ENCODE measurements at places on chromosomes 11 and 22.
A peak's percentile ranks its signal among the peaks of the same experiment; 100 is the strongest.

- DNase-seq = peak; percentile 7
Observed at GRCh38 chr11:77821349-77821851, 456 bp downstream of the AAMDC start.

DNA sequence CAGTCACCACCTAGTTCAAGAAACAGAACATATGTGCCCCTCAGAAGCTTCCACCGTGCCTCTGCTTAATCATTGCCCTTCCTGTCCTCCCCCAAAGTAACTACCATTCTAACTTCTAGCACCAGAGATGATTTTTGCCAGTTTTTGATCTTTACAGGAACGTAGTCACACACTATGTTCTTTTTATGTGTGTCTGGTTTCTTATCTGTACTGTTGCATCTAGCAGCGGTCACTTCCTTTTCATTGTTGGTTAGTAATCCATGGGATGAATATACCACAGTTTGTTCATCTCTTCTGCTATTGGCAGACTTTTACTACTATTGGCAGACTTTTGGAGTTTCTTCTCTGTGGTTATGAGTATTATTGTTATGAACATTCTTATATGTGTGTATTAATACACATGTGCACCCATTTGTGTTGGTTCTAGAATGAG lies 34.6 kb downstream of the SPECC1L start:
- DNase-seq = no peak

- peak; percentile 61 for DNase-seq
Observed at GRCh38 chr11:69546735-69547370, 65.4 kb downstream of the LINC01488 start.

- DNase-seq = no peak
Observed at GRCh38 chr22:24265734-24266133, 4.9 kb upstream of the SPECC1L start.

- DNase-seq = no peak
Observed at GRCh38 chr11:1531449-1532013, 40.5 kb downstream of the DUSP8 start.

Measured in stimulated activated CD4-positive, alpha-beta T cell treated with anti-CD3 and anti-CD28 coated beads, Interleukin-4, amount 100 ng/mL, for 1 hour (primary cell).